Muscle of leg (tissue), 16 donors: ENCODE measurements at places on chromosomes 4 and X. TPM values are rescaled to one million over a fixed set of nuclear protein-coding genes. Genes with fewer than 3 reads are reported as not detected.
A peak's percentile ranks its signal among the peaks of the same experiment; 100 is the strongest.

DNA sequence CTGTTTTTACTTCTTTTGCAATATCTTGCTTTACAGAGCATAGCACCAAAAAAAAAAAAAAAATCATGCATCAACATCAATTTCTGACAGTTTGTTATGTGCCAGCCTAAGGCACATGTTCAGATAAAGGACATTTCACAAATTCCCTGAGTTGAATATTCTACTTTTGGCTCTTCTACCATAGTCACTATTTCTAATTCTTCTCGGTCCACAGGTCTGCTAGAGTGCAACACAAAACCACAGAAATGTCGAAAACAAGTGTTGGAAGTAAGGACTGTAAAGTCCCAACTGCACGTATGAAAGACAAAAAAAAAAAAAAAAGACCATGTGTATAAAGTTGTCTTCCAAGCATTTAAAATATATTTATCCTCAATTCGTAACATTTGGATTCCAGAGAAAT is 494.2 kb upstream of the INTU start:
- DNase-seq = no peak

GRCh38 chrX:28591542-28591941 is 4.3 kb downstream of the IL1RAPL1 start:
- DNase-seq = peak; percentile 28

DNA sequence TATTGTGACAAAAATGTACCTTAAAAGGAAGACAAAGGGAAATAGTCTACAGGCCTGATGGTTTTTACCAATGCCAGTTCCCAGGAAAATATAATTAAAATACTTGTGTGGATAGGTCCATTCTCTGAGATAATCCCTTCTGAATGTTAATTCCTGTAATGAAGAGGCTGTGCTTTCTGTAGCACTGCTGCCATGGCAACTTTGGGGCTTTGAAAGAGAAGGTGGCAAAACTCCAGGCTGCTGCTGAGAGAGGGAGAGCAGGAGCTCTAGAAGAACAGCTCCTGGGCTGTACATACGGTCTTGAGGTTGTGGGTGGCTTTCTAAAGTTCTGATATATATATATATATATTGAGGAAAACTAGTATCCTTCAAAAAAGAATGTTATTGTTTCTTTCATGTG is 125.4 kb downstream of the PDLIM5 start:
- DNase-seq = peak; percentile 73

GRCh38 chr4:52935317-52935716 is 73.2 kb downstream of the RASL11B start:
- DNase-seq = no peak

Gene DDX53
- not detected for total RNA-seq

- DNase-seq = no peak
These were observed 62.7 kb downstream of the ANTXR2 start for GRCh38 chr4:80010316-80010715.

Gene H2BW2
- not detected for total RNA-seq

GRCh38 chrX:115233497-115234455 is at the start of gene LRCH2:
Gene LRCH2, minus strand, starts transcription at chrX:115234096. Its CDS starts 55 bp downstream, at chrX:115234041.
- DNase-seq = peak; percentile 86

DNA sequence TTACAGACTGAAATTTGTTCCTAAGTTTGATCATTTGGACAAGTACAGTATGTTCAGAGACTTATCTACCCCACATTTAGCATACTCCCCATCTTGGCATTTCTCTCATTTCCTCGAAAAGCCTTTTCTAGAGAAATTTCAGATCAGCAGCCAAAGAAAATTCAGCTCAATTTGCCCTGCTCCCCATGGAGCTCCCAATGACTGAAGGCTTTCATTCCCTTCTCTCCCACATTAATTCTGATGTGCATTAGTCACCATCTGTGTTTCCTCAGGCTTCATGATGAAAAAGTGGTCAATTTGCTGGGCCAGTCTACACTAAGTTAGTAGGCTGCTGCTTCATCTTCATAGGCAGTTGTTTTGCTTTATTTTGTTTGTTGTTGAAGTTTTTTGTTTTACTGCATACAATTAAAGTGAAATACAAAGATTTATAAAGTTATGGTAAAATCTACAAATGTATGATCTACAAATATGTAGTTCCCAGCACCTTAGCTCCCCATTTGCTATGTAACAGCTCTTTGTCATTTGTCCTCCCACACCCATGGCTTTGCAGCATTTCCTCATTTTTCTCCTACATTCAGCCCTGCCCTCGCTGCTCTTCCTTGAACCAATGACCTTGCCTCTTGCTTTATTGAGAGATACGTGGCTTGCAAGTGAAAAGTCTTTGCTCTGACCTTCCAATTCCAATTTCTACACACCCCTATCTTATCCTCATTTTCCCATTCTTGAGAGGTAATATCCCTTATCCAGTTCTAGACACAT is 193.9 kb downstream of the ANAPC10 start:
- no peak for DNase-seq

DNA sequence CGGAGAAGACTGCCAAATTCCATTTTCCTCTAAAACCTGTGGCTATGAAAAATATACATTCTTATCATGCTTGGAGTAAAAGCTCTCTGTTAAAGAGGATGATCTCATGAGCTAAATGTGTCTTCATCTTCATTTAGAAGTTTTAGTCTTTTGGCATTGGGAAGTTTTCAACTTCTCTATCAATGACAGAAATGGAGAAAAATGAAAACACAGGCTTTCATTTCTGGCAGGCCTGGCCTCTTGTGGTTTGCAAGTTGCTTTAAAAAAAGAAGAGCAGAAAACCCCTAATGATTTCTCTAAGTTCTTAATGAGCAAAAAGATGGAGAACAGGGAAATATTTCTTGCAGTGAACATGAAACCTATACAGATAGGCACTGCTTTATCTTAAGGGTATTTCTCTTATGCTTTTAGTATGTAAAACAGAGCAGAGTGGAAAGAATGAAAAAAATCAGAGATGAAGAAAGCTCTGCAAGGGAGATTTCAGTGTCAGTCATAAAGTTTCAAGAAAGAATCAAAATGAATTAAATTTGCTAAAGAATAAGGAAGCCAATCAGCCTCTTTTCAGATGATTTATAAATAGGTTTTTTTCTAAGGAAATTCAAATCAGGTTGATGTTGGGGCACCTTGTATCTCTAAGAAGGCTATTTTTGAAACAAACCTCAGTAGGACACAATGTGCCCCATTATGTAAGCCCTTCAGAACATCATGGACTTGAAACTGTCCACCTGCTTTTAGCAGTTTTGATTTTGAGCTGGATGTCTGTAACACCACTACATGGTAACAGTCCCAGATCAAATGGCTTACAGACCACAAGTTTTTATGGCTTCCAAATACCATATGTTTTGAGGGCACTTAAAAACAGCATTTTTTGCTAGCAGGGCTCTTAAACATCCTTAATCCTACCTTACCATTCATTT is 225.0 kb downstream of the GRIA3 start:
- DNase-seq = peak; percentile 27

DNA sequence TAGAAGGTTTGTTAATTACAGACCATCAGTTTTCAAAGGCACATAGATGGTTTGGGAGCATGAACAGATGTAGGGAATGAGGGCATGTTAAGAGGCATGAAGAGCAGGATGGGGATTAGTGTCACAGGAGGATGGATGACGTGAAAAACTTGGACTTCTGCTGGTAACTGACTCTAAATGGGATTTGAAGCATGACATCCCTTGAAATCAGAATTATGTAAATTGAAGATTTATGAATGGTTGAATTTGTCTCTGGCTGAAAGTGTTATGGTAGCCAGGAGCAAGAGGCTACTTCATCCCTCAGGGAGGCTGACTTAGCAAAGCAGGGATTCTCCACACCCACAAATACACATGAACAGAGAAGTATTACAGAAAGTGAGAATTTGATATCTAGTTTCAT is 454.6 kb downstream of the MAGEB5 start:
- DNase-seq = peak; percentile 5

GRCh38 chr4:137274404-137274803 is 257.9 kb downstream of the PCDH18 start:
- DNase-seq = peak; percentile 65

DNA sequence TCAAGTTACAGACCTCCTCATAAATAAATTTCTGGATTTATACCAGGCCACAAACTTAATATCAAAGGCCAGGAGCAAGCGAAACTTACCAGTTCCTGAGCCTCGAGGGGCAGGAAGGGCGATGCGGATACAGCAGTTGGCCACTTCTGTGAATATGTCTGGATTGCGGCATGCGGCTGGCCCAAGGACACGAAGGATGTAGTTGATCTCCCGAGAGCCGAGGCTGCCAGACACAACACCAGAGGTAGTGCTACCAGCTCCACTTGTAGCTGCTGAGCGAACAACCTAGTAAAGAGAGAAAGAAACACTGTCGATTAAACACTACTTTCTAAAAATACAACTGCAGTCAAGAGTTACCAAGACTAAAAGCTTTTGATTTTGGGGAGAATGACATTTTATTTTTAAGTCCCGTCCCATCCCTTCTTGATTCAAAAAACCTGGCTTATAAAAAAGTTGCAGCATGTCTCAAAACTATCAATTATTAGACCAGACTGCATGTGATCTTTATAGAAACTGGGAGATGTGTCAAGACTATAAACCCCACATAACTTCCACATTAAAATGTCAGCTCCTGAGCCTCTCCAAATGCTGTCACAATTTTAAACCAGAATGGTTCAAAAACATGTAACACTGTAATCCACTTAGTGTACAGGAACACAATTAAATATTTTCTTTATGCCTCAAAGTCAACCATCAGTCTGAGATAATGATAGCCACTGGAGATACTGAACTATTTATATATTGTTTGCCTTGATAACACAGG is 105.6 kb downstream of the HUWE1 start:
- DNase-seq = no peak

GRCh38 chr4:41425650-41426049 is 112.3 kb upstream of the LIMCH1 start:
- peak; percentile 71 for DNase-seq

Gene UGT8
- 0.62 TPM for total RNA-seq

DNA sequence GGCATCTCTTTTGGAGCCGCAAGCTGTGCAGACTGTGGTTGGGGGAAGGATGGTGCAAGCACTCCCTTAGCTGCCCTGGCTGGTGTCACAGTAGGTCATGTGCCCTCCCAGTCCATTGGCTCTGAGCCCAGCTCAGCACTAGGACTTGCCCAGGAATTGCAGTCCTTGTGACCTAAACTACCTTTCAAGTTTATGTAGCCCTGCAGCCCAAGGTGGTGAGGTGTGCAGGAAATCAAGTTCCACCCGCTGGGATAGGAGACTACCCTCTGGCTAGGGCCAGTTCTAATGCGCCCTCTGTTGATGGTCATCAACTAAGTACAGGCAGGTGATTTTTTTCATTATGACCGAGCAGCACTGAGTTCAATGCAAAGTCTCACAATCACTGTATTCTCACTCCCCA is 335.2 kb downstream of the UBE2NL start:
- no peak for DNase-seq

DNA sequence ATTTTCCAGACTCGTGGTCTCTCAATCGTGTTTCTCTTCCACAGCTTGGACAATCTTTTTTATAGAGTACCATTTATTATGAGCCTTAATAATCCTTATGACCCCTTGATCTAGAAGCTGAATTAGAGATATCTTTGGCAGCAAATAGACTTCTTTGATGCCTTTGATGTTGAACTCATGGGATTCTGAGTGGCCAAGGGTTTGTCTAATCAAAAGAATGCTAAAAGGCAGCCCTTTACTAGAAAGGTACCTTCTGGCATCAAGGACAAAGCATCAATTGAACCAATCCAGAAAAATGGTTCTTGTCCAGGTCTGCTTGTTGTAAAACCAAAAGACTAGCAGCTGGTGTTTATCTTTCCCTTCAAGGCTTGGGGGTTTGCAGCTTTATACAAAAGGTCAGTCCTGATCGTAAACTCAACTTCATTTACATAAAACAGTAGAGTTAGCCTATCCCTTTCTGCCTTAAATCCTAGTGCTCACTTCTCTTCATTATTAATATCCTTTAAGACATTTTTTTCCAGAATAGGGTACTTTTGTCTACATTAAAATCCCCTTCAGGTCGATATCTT is 411.3 kb downstream of the FAT4 start:
- DNase-seq = no peak

- DNase-seq = no peak
These were observed 77.4 kb downstream of the MGST2 start for GRCh38 chr4:139743027-139743426.

Gene KCTD8
- total RNA-seq = 0.09 TPM

Gene RBM46
- 0.09 TPM for total RNA-seq

Gene DRD5
- 0.09 TPM for total RNA-seq

Gene SHOX
- total RNA-seq = 2.3 TPM

- DNase-seq = no peak
These were observed 59.1 kb downstream of the SORBS2 start for GRCh38 chr4:185752872-185753271.

DNA sequence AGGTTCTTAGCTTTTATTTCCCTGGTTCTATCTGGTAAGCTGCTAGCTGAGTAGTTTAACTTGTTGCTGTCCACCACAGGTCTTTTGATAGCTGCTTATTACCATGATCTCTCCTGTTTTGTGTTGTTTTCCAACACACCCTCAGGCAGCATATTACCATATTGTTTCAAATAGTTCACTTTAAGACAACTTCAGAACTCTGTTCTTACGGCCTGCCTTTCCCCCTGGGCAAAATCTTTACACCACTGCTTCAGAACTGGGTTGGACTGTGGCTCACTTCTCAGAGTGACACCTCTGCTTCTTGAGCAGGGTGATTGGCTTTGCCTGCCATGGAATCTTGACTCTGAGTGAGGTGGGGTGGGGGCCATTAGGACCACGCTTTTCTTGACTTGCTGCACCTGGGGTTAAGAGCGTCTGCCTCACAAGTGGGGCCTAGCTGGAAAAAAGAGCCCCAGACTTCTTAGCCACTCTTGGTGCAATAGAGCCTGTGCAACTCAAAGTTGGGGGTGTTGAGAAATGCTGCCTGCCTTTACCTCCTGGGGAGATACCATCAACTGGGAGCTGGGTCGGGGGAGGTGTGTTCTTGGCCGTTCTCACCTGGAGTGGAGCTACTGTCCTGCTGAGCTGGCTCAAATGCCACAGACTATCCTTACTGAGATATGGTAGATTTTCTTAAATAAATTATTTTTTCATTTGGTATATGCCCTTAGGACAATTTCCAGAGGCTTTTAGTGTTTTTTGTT is 23.4 kb downstream of the USP9X start:
- DNase-seq = no peak

DNA sequence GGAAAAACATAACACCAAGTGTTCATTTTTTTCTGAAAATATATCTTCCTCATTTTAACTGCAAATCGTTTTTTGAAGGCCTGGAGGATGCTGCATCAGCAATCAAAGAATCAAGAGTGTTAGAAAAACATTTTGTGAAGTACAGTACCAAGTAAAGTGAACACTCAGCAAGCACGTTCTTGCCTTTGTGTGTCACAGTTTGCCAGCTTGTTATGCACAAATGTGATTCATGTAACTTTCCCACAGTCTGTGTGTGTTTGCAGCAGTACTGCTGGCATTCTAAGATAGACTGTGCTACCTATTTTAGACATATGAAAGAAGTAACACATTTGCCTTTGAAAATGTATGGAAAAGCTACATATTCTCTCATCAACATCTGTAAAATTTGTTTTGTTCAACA is 1617.7 kb downstream of the RPA4 start:
- DNase-seq = no peak

GRCh38 chr4:10119278-10119677 is 2.7 kb upstream of the WDR1 start:
- DNase-seq = peak; percentile 41
